ENCODE measurements at places on chromosomes 11 and 22.
A peak's percentile ranks its signal among the peaks of the same experiment; 100 is the strongest.

- DNase-seq = no peak
These were observed 59.3 kb downstream of the MORC2 start for GRCh38 chr22:30909306-30909705.

GRCh38 chr11:45676522-45677095 lies 11.2 kb upstream of the CHST1 start:
- DNase-seq = no peak

DNA sequence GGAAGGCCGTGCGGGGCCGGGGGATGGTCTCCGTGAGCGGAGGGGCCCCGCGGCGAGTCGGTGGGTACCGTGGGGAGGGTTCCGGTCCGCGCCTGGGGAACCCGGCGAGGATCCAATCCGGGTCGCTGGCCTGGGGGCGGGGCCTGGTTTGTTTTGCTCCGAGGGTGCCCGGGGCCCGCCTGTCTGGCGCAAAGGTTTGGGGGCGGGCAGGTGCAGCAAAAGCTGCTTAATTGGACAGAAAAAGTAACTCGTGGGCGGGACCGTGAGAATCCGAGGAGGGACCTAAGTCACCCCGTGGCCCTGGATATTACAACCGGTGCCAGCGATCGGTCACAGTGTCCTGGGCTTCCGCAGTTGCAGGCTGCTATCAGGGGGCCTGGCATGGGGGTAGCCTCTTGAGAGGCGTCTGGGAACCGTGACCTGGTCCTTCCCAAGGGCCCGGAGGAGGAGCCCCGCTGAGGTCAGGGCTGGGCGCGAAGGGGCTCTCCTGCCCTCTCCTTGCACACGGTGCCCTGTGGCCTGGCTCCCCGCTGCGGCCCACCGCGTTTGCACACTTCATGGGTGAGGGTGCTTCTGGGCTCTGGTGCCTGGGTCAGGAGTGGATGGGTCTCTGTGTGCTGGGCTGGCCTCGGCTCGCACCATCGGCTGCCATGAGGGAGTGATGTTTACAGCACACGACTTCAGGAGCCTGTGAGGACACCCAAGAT lies 1.4 kb downstream of the PNPLA2 start:
- DNase-seq = peak; percentile 91

DNA sequence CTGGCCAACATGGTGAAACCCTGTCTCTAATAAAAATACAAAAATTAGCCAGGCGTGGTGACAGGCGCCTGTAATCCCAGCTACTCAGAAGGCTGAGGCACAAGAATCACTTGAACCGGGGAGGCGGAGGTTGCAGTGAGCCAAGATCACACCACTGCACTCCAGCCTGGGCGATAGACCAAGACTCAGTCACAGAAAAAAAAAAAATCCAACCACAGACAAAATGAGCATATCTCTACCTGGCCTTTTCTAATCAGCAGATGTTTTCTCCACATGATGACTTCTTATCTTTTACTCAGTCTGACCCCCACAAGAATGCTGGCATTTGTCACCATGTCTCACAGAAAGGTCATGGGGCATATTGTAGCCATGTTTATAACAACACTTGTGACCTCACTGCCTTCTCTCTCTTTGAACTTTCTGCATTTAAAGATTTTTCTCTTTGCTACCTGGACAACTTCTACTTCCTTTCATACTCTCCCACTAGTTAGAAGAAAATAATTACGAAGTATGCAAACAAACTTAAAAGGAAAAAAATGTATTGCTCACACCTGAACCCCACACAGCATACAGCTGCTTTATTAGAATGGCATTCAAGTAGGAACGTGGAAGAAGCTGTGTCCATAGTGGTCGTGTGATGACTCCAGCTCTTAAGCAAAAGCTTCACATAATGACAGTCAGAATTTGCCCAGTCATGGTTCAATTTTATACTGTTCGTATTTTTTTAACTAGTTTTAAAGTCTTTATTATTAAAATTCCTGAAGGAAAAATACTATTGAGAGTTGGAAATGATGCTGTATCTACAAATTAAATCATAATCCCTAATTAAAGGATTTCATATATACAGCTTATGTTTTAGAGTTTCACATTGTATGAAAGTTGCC lies 65.4 kb downstream of the ZC3H12C start:
- DNase-seq = no peak

- DNase-seq = no peak
These were observed 528.1 kb downstream of the MN1 start for GRCh38 chr22:27273436-27273835.

- DNase-seq = no peak
These were observed 319.5 kb downstream of the TENM4 start for GRCh38 chr11:79121351-79121750.

DNA sequence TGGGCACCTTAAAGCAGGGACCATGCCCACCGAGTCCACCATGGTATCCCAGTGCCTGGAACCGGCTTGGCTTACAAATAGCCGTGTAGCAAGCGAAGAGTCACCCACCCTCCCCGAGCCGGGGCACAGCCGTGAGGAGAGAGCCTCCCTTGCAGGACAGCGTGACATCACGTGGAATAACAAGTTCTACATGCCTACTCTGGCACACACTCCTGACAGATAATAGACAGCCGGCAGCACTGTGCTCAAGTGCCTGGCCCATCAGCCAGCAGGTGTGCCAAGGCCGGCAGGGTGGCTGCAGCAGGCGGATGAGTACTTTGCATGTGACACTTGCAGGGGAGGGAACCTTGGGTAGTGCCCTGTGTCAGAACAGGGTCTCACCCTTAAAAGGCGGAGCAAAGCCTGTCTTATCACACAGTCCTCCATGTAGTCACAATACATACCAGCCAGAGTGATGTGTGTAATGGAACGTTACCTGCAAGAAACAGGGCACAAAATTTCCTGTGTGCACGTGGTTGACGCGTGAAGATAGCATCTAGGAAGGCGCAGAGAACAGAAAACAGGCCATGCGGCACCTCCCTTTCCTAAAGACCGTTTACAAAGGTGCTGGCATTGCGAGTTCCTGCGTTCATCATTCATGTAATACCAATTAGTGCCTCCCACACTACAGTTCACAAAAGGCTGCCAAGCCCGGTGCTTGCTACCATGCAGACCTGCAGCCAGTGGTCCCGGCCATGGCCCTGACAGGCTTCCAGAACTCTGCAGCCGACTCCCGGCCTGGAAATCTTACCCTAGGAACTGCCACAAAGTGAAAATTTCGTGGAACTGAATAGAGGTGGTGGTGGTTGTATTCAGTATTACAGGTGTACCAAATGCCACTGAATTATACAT lies 16.4 kb downstream of the TOM1 start:
- no peak for DNase-seq

DNA sequence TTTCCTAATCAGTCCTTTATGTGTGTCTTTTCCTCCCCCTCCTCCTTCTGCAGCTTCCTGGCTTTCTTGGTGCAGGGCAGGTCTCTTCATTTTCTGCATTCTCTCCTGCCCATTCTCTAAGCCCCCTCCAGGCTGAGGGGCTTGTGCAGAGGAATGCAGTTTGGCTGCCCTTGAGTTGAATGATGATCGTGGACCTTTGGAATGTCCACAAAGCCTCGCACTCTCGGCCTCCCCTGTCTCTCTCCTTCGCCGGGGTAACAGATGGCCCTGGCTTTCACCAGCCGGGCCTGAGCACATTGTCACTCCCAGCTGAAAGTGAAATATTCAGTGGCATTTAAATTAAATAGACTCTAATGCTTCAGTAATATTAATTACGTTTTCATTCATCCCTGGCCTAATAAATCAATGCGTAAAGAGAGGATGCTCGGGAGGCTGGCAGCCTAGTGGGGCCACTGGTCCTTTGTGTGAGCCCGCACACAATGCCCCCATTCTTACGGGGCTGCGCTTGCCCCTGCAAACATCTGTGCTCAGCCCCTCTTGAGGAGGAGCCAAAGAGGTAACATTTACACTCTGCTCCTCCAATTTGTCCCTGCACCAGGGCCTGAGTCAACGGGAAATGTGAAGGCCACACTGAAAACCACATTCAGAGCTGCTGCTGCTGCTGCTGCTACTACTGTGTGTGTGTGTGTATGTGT lies 64.9 kb upstream of the PAX6 start:
- DNase-seq = no peak

- no peak for DNase-seq
These were observed 47.2 kb downstream of the MYO7A start for GRCh38 chr11:77175021-77175842.
